ENCODE measurements at places on chromosomes 16 and 17.

- DNase-seq: no peak
Measured at GRCh38 chr17:19421926-19422325, 10.9 kb downstream of the RNF112 start.

DNA sequence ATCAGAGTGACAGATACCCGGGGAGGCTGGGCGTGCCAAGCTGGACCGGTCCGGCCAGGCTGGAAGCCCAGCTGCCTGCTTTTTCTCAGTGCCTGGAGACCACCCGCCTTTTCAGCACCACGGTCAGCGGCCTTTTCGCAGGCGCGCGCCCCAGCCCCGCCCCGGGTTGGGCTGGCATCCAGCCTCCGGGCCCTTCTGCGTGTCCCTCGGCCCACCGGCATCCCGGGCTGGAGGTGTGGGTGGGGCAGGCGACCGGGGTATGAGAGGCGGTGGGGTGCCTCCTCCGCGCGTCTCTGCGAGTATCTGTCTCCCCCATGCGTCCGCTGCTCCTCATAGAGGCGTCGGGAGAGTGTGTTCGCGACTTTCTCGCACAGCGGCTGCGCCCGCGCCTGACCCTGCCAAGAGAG lies 102.5 kb downstream of the MRM1 start:
- no peak for DNase-seq

DNA sequence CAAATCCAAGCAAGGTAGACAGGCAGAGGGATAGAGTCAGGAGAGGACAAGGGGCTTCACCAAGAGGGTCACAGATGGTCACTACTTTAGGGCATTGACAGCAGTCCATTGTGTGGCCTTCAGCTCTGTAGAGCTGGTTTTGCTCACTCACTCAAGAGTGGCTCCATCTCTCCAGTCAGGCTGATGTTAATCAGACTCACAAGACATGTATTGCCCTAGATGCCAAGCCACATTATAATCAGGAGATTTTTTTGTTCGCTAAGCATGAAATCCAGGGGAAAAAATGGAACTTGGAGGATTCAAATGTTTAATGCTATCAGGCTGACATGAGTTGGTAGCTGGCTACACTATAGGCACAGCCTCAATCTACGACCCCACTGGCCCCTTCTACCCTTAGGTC lies 32.5 kb downstream of the CD300LF start:
- no peak for DNase-seq

DNA sequence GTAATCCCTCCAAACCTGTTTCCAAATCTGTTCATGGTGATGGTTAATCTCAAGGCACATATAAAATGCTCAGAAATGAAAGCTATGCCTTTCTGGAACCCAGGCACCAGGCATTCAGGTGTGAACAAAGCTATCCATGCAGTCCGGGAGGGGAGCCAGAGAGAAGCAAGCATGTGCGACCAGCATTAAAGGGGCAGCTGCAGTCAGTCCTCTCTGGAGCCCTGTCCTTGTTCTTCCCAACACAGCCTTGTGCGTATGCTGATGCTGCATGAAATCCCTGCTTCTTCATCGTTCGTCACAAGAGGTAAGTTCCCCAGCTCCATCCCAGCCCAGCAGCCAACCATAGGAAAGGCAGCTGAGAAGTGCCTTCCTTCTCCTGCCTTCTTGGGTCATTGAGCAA lies 148.7 kb downstream of the GRIN2A start:
- no peak for DNase-seq

DNA sequence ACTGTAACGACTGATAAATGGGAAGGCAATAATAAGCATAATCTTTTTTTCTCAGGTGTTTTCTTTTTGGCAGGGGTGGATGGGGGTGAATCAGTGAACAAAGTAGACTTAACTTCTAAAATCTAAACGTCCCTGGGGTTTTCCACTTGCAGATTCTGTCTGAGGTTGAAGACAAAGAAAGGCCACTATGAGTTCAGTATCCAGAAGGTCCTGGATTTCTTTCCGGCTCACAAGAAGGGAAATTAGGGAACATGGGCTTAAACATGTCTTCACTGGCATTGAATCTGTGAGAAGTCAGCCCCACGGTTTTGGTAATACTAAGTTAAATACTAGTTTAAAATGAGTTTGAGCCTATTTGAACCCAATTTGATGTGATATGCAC lies 67.8 kb downstream of the CMC2 start:
- DNase-seq: no peak

GRCh38 chr17:30933966-30934365 lies 12.2 kb downstream of the ADAP2 start:
- no peak for DNase-seq

- DNase-seq: no peak
Measured at GRCh38 chr17:34851961-34852540, 109.2 kb downstream of the CCT6B start.

GRCh38 chr16:86291491-86291890 lies 218.8 kb upstream of the FOXF1 start:
- no peak for DNase-seq

- DNase-seq: no peak
Measured at GRCh38 chr17:81545160-81545949, 6.8 kb downstream of the FAAP100 start.

All from GM18507 (cell line).